ENCODE measurements at places on chromosomes 2 and 18.
A peak's percentile ranks its signal among the peaks of the same experiment; 100 is the strongest.

DNA sequence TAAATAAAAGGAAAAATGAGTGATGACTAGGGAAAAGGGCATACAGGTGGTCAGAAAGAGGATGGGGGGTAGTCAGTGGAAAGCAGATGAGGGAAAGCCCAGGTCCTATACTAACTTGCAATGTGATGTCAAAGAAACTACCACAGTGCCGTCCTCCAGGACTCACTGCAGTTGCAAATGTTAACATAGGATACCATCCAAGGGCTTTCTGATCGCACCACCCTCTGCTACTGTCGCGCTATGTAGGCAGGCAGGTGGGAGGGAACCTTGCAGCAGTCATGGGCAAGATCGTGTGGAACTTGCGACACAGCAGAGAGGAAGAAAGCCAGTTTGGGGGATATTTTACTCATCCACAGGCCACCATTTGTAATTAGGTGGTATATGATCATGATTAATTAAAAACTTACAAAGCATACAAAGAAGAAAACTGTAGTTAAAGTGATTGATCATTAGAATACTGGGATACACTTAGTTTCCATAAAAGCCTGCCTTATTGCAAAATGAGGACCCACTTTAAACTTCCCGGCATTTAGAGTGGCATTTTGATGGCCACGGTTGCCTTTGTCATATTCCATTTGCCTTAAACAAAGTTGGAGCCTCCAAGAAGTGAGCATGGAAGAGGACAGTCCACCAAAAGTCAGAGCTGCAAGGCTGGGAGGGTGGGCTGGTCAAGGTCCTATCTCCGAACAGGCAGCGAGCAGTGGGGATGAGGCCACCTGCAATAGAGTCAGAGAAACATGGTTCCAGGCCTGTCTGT, 8.5 kb upstream of the ROCK2 start:
- DNase-seq, result no peak

DNA sequence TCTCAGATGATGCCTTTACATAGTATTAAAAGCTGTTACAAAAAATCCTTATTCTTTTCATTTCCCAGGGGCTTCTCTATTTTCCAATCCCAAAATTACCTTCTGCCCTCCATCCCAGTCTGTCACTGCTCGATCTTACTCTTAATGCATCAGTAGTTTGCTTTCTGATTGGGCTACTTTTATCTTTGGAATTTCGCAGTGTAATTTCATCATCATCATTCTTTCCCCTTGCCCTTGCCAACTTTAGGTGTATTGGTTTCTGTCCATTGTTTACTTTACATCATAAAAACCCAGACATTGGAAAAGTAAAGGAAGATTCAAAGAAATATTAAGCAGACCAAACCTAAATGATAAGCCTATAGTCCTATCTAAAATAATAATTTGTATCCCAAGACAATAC, 457.2 kb downstream of the PIK3C3 start:
- no peak for DNase-seq

GRCh38 chr2:26179446-26179913, 6.6 kb downstream of the GAREM2 start:
- no peak for DNase-seq

DNA sequence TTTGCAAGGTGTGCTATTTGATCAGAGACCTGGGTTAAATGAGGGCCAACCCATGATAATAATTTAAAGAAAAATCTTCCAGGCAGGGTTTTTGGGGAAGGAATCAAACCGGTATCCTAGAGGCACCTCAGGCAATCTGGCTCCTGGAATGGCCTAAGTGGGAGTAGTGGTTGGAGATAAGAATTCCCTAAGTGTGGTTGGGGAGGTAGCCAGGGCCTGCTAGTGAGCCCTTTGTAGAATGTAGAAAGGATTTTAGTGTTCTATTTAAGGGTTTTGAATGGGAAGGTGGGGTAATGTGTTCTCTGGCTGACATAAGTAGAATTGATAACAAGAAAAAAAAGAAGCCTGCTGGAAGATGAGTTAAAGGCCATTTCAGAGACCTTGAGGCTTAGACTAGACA, 422.2 kb downstream of the XIRP2 start:
- DNase-seq, result no peak

DNA sequence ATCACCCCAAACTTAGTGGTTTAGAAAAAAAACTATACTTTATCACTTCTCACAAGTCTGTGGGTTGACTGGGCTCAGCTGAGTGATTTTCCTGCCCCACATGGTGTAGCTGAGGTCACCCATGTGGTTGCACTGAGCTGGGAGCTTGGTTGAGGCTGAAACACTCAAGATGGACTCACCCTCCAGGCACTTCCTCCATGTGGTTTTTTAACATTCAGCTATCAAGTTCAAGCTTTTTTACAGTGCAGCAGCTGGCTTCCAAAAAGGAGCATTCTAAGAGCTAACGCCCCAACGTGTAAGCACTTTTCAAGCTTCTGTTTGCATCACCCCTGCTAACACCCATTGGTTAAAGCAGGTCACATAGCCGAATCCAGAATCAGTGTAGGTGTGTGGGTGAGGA, 105.9 kb upstream of the CREB1 start:
- DNase-seq, result peak; percentile 100

GRCh38 chr18:55515941-55516710, 71.9 kb downstream of the TCF4 start:
- peak; percentile 61 for DNase-seq

DNA sequence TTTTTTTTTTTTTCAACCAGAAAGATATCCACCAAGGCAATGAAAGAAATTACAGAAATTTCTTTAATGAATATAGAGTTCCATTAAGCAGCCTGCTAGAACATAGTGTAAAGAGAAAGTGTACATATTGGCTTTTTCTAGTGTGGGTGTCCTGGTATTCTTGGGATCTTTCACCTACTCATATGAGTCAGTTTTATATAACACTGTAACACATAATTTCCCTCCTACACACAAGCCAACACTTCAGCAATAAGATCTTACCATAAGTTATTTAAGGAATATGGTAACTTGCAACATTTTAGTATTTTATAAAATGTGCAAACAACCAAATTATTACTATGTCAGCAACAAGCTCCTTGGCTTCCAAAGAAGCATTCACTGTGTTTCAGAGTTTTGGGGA, 59.9 kb downstream of the ZRANB3 start:
- no peak for DNase-seq

DNA sequence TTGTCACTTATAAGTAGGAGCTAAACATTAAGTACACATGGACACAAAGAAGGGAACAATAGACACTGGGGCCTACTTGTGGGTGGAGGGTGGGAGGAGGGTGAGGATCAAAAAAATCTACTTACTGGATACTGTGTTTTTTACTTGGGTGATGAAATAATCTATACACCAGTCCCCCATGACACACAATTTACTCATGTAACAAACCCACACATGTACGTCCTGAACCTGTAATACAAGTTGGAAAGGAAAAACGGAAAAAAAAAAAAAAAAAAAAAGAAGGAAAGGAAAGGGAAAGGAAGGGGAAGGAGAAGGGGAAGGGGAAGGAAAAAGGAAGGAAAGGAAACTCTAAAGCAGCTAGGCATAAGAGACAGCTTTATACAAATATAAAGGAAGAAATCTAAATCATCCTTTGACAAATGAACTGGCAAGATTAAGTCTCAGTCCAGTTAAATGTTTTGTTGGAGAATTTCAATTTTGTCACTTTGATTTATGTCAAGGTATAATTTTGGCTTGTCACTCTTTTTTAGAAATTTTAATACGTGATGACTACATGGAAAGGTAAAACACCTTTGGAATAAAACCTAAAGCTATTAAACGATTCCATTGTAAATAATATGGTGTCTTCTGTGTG, 169.4 kb upstream of the OTX1 start:
- no peak for DNase-seq

DNA sequence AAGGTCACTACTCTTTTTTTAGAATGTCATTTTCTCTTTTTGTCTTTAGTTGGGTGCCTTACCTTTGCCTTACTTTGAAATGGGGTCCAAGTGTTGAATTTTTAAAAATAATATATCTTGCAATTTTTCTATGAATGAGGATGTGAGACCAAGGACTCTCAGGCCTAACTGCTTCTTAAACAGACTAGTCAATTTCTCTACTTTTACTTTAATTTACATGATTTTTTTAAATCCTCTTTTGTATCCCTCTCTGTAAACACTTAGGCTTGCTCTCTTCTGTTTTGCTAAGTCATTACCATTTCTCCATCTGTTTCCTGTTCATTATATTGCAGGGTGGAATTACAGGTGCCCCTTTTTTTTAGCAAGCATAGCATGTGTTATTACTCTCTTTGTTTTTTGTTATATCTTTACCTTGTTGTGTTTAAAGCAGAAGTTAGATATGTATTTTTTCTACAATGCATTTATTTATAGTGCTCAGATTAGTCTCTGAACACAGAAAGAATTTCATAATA, 261.8 kb downstream of the SPAG16 start:
- DNase-seq, result no peak

DNA sequence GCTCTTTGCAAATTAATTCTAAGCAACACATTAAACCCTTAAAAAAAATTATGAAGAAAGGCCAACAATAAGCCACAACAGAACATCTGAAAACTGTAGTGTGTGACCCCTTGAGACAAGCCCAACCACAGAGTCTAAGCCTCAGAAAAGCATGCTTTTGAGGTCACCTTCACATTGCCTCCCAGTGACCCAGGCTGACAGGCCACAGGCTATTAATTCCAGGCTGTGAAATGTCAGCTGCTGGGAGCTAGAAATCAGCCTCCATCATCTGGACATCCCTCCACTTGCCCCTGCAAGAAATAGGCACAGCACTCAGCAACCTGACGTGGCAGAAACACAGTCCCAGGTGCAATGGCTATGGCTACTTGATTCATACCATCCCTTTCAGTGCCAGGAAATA, 179.4 kb upstream of the ZFP36L2 start:
- peak; percentile 39 for DNase-seq

GRCh38 chr2:124327303-124327702, 302.2 kb downstream of the CNTNAP5 start:
- no peak for DNase-seq

- DNase-seq, result no peak
Measured at GRCh38 chr18:44450226-44450625, 230.5 kb upstream of the SETBP1 start.

DNA sequence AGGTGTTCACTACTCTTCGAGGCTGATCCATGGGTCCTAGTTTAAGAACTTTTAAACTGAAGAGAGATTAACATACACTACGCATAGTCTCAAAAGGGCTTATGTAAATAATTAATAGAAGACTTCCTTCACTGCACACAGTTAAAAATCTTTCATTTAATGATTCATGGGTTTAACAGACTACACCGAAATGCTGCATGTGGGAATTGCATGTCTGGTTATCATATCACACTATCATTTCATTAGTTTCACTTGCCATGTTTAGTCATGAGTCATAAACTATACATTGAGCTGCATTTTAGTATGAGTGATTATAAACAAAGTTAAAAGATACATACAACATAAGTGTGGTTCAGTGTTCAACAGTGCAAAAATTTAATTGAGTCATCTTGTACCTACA, 31.2 kb downstream of the GLS start:
- no peak for DNase-seq

GRCh38 chr18:58980991-58981390, 116.3 kb downstream of the ZNF532 start:
- DNase-seq, result no peak

DNA sequence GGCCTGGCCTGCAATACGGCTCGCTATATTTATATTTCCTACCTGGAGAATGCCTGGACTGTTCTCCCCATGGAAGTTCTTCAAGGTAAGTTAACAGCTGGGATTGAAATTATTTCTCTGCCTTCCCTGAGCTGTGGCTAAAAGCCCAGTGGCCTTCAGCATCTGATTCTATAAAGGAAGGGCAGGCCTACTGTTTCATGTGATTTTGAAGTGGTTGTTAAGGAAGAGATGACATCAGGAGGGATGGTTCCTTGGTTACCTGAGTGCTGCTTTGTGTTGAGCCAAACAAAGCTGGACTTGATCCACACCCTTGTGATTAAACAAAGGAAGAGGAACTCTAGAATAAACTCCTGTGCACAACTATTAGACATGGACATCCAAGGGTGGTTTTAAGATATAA, 61.6 kb downstream of the MFSD6 start:
- DNase-seq, result no peak

DNA sequence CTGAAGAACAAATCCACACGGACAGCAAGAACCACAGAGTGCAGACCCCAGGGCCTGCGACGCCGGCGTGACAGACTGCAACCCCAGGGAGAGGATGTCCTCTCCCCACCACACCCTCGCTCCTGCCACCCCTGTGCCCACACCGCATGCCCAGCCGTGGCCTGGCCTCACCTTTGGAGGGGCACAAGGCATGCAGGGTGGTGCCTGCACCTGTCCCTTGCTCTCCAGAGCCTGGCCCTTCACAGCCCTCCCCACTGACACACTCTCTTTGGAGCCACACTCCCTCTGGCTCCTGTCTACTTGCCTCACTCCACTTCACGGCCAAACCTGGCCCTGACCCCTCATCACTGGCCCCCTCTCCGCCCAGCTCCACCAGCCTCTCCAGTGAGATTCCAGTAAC, 9.3 kb downstream of the THAP4 start:
- no peak for DNase-seq

GRCh38 chr2:46382331-46383112, 85.3 kb downstream of the EPAS1 start:
- DNase-seq, result no peak

DNA sequence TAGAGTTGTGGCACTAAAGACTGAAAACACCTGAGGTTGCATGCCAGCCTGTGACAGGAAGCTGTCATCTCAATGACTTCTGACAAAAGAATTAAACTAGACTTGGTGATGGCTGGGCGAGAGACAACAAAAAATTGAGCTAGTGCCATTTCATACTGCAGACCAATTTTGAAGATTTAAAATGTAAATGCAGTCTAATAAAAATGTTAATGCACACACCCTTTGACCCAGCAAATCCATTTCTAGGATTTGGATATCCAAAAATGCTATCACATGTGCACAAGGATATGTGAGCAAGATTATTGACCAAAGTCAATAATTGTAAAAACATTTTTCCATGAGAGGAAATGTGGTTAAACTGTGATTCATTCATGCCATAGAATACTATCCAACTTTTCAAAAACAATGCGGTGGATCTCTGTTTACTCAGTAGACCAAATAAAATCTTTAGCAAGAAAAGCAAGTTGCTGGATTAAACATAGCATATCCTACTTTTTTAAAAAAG, 5.6 kb downstream of the FBXO36 start:
- DNase-seq, result no peak

GRCh38 chr2:162929571-162929970, 91.0 kb upstream of the KCNH7 start:
- DNase-seq, result no peak

Data from MV-4-11 (cell line).